GM12892 (cell line): ENCODE measurements at places on chromosomes 1 and 21.

DNA sequence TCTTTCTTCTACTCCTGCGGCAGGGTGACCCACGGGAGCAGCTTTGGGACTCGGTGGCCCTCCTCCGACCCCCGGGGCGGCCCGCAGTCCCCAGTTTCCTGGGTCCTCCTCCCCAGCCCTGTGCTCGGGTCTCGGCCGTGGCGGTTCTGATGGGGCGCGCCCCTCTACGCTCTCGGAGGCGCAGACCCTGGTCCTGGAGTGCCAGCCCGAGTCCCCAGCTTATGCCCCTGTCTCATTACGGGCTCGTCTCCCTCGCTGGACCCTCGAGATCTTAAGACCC lies 430 bp downstream of the BTG2 start:
- no peak for DNase-seq

DNA sequence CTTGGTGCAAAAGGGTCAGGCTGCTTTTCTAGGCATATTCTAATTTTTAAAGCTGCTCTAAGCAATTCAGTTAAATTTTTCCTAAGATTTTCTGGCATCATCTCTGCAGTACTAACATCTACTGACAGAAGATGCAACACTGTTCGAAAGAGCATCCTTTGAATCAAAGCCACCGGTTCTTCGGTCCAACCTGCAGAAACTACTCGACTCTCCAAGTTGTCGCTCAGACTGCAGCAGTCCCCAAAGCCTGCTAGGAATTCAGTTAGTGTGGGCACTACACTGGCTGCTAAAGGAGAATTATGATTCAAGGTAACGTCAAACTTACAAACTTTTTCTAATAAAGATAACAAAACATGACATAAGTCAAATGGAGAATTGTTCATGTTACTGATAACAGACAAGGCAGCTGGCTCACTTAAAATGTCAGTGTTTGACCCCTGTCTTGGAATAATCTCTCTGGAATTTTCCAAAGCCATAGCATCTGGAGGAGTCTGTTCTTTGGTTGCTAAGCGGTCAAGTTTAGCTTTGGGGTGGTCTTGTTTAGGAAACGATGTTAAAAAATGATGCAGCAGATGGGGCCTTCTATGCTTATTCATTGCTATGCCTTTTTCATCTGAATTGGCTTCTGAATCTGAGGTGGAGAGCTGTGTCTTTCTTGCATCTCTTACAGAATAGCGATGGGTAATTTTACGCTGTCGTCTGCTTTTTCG lies 56.9 kb downstream of the LYST start:
- no peak for DNase-seq

DNA sequence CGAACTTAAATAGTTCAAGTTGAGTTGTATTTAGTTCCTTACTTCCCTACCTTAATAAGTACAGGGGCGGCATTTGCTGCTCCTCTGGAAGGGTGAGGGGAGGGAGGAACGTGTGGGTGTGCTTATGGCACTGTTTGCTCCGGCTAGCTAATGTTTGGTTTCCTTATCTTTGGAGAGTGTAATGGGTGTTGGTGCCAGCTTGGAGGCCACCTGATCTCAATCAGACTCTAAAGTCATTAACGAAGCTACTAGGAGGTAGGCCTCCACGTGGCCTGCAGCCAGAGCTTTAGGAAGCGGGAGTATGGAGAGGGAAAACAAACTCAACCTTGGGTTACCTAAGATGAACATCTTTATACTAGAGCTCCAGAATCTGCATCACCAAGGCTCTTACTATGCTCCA lies 43.0 kb upstream of the RAP1A start:
- no peak for DNase-seq

DNA sequence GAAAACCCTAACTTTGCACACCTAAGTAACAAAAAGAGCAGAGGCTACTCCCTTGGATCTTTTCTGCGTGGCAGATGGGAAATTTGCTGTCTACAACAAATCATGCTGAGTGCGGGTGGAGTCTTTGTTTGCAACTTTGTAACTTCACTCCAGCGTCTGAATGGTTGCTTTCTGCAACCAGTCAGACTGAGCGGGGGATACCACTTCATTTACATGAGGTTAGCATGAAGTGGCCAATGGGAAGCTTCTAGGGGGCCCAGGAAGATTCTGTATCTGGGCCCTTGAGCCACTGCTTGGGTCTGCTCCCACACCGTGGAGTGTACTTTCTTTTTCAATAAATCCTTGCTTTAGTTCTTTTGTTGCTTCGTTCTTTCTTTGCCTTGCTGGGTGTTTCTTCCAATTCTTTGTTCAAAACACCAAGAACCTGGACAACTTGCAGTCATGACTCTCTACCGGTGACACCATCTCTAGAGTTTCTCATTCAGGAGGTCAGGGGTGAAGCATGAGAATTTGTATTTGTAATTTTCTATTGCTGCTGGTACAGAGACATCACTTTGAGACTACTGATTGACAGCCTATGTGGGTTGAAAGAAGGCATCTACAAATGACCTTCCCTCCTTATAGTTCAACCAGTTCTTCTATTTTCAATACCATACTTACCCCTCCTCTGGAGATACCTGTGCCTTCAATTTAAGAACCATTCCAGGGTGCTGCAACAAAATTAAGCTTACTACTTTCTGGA lies 55.8 kb upstream of the RC3H1 start:
- DNase-seq: no peak

- no peak for DNase-seq
Observed at GRCh38 chr1:184753608-184754475, 816 bp downstream of the EDEM3 start.
